ENCODE measurements at places on chromosomes 6 and 20. TPM values are rescaled to one million over a fixed set of nuclear protein-coding genes. Genes with fewer than 3 reads are reported as not detected.

DNA sequence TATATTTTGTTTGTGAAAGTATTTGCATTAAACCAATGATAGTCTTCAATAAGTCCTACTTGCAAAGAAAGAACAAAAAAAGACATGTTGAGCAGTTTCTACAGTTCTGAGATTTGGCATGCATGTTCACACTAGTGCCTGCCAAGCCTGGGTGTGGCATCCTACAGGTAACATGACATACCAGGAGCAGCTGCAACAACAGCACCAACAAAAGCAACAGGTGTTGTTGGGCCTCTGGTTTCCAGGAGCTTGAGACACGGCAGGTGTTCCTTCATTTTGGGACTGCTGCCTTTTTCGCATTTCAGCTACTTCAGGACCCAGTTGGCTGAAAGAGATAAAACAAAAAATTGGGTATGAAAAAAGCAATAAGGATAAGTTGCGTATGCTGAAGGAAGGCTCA lies 41.2 kb upstream of the MTRF1L start:
- peaks cover 30% of the 10 kb centered on the region for H3K4me1 ChIP-seq
- H3K27ac ChIP-seq, result peak overlapping the region; percentile 72
- H3K36me3 ChIP-seq, result no peaks in the 10 kb centered on the region
- H3K4me3 ChIP-seq, result 0 out of 2 replicates have a peak overlapping the region, but pooled peaks have one; percentile 28
- no peaks in the 10 kb centered on the region for H3K27me3 ChIP-seq

DNA sequence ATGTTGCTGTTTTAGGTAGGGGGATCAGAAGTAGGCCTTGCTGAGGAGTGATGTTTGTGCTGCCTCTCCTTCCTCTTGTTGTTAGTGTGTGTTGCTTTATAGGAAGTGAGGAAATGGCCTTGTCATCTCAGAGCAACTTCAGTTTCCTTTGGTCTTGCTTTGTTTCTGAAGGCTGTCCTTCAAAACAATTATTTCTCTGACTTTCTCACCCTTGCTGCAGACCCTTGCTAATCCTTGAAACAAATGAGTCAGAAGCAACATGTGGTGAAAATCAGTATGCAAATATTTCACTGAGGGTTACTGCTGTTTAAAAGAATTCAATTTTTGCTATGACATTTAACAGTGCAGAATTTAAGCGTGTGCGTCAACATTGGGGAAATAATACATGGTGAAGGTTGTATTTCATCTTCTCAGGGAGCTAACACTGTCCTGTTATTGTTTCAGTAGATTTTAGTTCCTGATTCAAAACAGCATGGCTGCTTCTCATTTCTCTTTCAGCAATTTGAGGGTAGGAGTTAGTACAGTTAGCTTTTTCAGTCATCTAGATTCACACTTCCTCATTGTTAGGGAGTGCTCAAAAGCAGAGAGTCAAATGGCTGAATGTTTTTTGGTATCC lies 13.8 kb downstream of the RNF144B start:
- no peaks in the 10 kb centered on the region for H3K27me3 ChIP-seq
- no peak overlapping the region for H3K4me3 ChIP-seq
- peaks cover 17% of the 10 kb centered on the region for H3K4me1 ChIP-seq
- DNase-seq, result no peak
- H3K36me3 ChIP-seq, result no peaks in the 10 kb centered on the region
- H3K27ac ChIP-seq, result no peak overlapping the region

- no peak for DNase-seq
- H3K4me1 ChIP-seq, result peaks cover 13% of the 10 kb centered on the region
- no peak overlapping the region for H3K4me3 ChIP-seq
These were observed 11.4 kb upstream of the SNX9 start for GRCh38 chr6:157811476-157812173.

- no peaks in the 10 kb centered on the region for H3K36me3 ChIP-seq
- H3K27me3 ChIP-seq, result no peaks in the 10 kb centered on the region
- H3K4me3 ChIP-seq, result no peak overlapping the region
- DNase-seq, result no peak
These were observed 930.8 kb downstream of the TFAP2A start for GRCh38 chr6:9484091-9484490.

- H3K27me3 ChIP-seq, result peaks cover 86% of the 10 kb centered on the region
- DNase-seq, result no peak
- H3K27ac ChIP-seq, result no peak overlapping the region
- H3K4me1 ChIP-seq, result no peaks in the 10 kb centered on the region
These were observed 301.1 kb downstream of the TAF4 start for GRCh38 chr20:61764471-61765025.

GRCh38 chr6:112606656-112607435 lies 259.7 kb downstream of the RFPL4B start:
- H3K36me3 ChIP-seq, result no peaks in the 10 kb centered on the region
- no peak overlapping the region for H3K27ac ChIP-seq
- DNase-seq, result no peak
- H3K4me1 ChIP-seq, result no peaks in the 10 kb centered on the region
- no peaks in the 10 kb centered on the region for H3K27me3 ChIP-seq

- peaks cover 31% of the 10 kb centered on the region for H3K4me1 ChIP-seq
- H3K27me3 ChIP-seq, result no peaks in the 10 kb centered on the region
- H3K27ac ChIP-seq, result peak overlapping the region; percentile 59
- peak overlapping the region; percentile 97 for H3K4me3 ChIP-seq
These were observed 938 bp downstream of the WRNIP1 start for GRCh38 chr6:2765896-2766766.

GRCh38 chr20:34701405-34702085 lies 2.6 kb upstream of the TP53INP2 start:
- no peak overlapping the region for H3K27ac ChIP-seq
- no peaks in the 10 kb centered on the region for H3K27me3 ChIP-seq
- H3K36me3 ChIP-seq, result no peaks in the 10 kb centered on the region
- peak; percentile 54 for DNase-seq

- H3K36me3 ChIP-seq, result no peaks in the 10 kb centered on the region
- H3K4me3 ChIP-seq, result no peak overlapping the region
- no peak for DNase-seq
- no peaks in the 10 kb centered on the region for H3K27me3 ChIP-seq
These were observed 91.9 kb downstream of the PLCB4 start for GRCh38 chr20:9160757-9161156.

- peaks cover 10% of the 10 kb centered on the region for H3K4me1 ChIP-seq
- DNase-seq, result no peak
- H3K36me3 ChIP-seq, result peaks cover 17% of the 10 kb centered on the region
- no peak overlapping the region for H3K27ac ChIP-seq
- H3K27me3 ChIP-seq, result no peaks in the 10 kb centered on the region
These were observed 22.4 kb downstream of the STK4 start for GRCh38 chr20:44988631-44989171.

- peak; percentile 78 for DNase-seq
- H3K4me3 ChIP-seq, result peak overlapping the region; percentile 16
- peaks cover 37% of the 10 kb centered on the region for H3K4me1 ChIP-seq
- H3K27me3 ChIP-seq, result no peaks in the 10 kb centered on the region
- H3K27ac ChIP-seq, result peak overlapping the region; percentile 97
These were observed 27.7 kb downstream of the HAO1 start for GRCh38 chr20:7912551-7912950.

DNA sequence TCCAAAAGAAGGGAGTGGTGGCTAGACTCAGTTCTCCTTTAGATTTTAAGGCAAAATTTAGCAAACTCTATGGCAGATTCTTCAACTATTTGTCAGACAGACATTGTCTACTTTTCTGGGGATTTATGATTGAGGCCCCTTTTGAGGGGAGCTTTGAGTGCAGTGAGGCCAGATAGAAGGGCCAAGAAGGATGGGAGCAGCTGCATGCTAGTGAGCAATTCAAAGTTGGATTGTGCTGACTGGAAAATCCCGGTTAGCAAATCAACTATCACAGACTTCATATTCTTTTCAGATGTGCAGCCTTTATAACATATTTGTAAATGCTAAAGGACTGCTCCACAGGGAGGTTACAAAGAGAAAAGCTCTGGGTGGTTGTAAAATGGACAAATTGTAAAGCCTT lies 35.0 kb upstream of the ESR1 start:
- no peak overlapping the region for H3K4me3 ChIP-seq
- no peaks in the 10 kb centered on the region for H3K4me1 ChIP-seq
- no peak for DNase-seq
- no peak overlapping the region for H3K27ac ChIP-seq
- no peaks in the 10 kb centered on the region for H3K27me3 ChIP-seq

DNA sequence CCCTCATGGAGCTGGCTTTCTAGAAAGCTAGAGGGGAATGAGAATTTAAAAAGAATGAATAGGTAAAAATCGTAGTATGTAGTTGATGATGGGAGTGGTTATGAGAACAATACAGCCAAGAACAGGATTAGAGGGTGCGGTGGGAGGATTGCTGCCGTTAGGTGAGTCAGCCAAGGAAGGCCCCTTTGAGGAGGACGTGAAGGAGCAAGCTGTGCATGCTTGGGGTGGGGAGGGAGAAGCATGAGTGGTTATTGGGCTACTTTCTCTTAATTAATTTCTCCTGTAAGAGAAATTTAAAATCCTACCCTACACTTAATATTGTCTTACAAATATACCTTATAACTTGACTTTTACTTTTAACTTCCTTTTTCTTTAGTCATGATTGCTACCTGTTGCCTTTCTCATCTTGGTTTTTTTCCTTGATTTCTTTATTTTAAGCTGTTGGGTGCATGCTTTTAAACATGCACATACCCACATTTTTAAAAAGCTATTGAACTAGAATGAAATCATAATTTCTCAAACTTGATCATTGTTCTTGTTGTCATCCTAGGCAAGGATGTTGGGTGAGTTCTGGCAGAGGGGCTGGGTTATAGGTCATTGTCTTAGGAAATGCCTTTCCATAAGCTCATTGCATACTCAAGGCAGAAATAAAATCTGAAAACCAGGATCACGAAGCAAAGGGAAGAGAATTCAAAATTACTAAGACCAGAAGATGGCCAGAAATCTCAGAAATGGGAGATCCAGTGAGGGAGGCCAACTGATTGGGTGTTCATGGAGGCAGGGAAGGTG lies 114.5 kb downstream of the TCP11 start:
- peak overlapping the region; percentile 17 for H3K4me3 ChIP-seq
- DNase-seq, result peak; percentile 65
- no peaks in the 10 kb centered on the region for H3K36me3 ChIP-seq

- no peak overlapping the region for H3K4me3 ChIP-seq
- no peak overlapping the region for H3K27ac ChIP-seq
- DNase-seq, result no peak
- no peaks in the 10 kb centered on the region for H3K27me3 ChIP-seq
- H3K4me1 ChIP-seq, result peaks cover 22% of the 10 kb centered on the region
- H3K36me3 ChIP-seq, result no peaks in the 10 kb centered on the region
These were observed 106.1 kb downstream of the NOL4L start for GRCh38 chr20:32479012-32479411.

DNA sequence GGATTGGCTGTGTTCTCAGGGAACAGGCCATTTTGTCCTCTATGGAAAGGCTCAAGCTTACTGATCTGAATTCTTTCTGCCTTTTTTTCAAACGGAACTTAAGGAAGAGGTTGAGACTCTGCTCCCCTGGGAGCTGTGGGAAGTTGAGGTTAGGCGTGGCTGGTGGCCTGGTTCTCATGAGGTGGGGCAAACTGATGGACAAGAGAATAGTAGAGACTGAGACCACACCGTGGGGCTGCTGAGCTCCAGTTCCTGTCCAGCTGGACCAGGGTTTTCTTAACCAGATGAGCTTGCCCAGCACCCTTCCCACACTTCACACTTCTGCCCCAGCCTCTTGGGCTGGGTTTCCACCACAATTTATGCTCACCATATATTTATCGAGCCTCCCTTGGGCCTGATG lies 6.1 kb downstream of the AP5S1 start:
- H3K36me3 ChIP-seq, result peaks cover 29% of the 10 kb centered on the region
- H3K4me1 ChIP-seq, result peaks cover 6% of the 10 kb centered on the region
- no peak overlapping the region for H3K4me3 ChIP-seq
- H3K27me3 ChIP-seq, result no peaks in the 10 kb centered on the region
- DNase-seq, result no peak
- H3K27ac ChIP-seq, result no peak overlapping the region

DNA sequence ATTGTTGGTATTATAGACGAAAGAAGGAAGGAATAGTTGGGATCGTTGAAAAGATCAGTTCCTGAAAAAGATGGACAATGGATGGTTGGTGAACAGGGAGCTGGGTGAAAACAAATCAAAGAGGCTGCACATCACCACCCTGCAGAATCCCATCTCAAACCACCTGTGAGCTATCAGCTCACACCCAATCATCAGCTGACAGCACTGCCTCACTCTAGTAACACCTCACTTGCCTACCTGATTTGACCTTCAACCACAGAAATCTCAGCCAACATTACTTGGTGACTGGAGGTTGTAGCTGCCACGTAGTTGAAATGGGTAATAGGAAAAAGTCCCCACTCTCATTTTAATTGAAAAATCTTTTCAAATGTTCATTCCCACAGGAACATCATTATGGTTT lies 101.8 kb upstream of the DST start:
- H3K36me3 ChIP-seq, result no peaks in the 10 kb centered on the region
- peaks cover 32% of the 10 kb centered on the region for H3K4me1 ChIP-seq
- H3K27me3 ChIP-seq, result no peaks in the 10 kb centered on the region
- no peak overlapping the region for H3K27ac ChIP-seq

- H3K36me3 ChIP-seq, result no peaks in the 10 kb centered on the region
- no peak overlapping the region for H3K27ac ChIP-seq
- peaks cover 4% of the 10 kb centered on the region for H3K4me1 ChIP-seq
- H3K27me3 ChIP-seq, result peaks cover 32% of the 10 kb centered on the region
These were observed 28.9 kb upstream of the FAM83D start for GRCh38 chr20:38897267-38897666.

- no peak overlapping the region for H3K4me3 ChIP-seq
- H3K27ac ChIP-seq, result peak overlapping the region; percentile 30
- no peaks in the 10 kb centered on the region for H3K27me3 ChIP-seq
These were observed 106.3 kb downstream of the RNF144B start for GRCh38 chr6:18493382-18493891.

DNA sequence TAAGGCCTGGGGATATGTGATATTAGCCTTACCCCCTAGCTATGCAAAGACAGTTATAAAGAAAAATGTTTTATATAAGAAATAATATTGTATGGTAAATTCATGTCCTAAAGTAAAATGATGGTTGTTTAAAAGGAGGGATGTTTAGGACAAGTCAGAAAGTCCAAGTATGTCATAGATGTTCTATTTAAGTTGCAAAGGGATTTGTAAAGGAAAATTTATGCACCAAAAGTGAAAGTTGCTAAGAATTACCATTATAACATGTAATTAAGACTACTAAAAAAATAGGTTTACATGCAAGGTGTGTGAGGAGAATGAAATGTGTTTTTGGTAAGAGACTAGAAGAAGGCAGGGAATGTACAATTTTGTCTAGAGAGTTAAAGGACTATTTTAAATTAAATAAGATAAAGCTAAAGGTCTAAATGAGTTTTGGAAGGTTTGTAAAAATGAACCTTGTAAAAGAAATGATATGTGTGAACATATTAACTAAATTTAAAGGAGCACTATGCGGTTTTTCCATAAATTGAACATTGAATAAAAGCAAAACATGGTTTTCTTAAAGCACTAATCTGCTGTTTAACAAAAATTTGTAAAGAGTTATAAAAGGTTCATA lies 22.7 kb upstream of the GOPC start:
- no peaks in the 10 kb centered on the region for H3K4me1 ChIP-seq
- no peak overlapping the region for H3K4me3 ChIP-seq
- no peaks in the 10 kb centered on the region for H3K27me3 ChIP-seq
- no peak overlapping the region for H3K27ac ChIP-seq
- DNase-seq, result peak; percentile 17

CST1 gene
- total RNA-seq, result 0.92 TPM

TRIM10 gene
- not detected for total RNA-seq

GCLC gene
- total RNA-seq, result 54.7 TPM

COL9A3 gene
- 14.3 TPM for total RNA-seq

ZNF391 gene
- total RNA-seq, result 5.9 TPM

TRIM40 gene
- not detected for total RNA-seq

DCDC2 gene
- 0.11 TPM for total RNA-seq
